Posterior cingulate gyrus (tissue), 11 donors: ENCODE measurements at places on chromosomes 3 and 15.

- DNase-seq, result no peak
Observed at GRCh38 chr3:155676252-155676981, 68.5 kb downstream of the PLCH1 start.

DNA sequence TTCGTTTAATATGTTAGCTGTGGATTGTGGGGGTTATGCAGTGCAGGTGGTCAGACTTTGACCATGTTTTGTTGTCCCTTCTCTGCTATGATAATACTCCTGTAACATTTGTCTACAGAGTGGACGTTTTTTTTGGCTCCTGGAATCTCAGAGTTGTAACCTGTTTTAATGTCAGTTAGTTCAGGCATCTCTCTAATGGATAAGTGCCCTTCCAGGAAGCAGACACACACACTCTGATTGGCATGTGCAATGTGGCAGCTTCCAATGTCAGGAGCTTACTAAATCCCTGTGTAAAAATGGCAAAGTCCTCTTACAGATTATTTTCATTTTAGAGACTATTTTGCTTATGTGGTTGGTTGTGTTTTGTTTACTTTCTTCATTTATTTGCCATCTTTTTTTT is 222.2 kb upstream of the ARPP21 start:
- no peak for DNase-seq

- no peak for DNase-seq
Observed at GRCh38 chr3:183360971-183361624, 67.3 kb downstream of the MCF2L2 start.

- peak; percentile 76 for DNase-seq
Observed at GRCh38 chr3:52019352-52020080, 23.8 kb upstream of the RPL29 start.

DNA sequence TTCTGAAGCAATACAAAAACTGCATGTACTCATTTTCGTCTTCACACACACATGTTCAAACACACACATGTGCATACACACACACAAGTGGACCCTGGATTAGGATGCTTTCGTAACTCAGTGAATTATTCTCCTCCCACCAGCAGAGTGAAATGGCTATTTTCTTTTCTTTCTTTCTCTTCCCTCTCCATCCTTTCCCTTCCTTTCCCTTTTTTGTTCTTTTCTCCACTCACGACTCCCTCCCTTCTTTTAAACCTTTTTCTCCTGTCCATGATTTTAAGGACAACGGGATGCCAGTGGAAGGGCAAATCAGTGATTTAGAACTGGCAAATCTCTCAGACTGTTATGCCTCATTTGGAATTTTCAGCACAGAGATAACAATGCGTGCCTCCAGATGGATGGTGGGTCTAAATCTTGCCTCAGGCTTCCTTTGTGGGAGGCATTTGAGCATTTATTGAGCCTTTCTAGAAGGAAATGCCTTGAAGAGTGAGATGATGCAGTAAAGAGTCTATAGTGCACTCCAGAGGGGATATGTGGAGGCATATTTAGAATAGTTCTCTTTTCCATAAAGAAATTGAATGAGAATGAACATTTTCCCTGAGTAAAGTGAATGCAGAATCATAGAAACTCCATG is 130.4 kb upstream of the SLC7A14 start:
- no peak for DNase-seq

DNA sequence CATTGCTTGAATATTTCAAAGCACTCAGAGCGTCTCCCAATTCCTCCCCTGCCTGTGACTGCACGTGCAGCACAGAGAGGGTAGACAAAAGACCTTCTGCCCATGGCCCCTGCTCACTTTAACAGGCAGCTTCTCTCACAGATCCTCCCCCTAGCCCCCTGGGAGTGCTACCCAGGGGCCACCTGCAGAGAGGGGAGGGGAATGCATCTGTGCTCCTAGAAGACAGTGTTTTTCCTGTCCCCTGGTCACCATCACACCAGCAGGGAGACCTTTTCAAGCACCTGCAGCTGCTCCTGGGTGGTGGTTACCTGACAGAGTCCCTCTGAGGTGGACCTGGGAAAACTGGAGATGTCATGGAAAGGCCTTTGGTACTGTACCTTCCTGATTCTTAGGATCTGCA is 56.7 kb upstream of the PRR23C start:
- DNase-seq, result no peak

- no peak for DNase-seq
Observed at GRCh38 chr3:58613236-58614132, 36.3 kb upstream of the FAM107A start.

DNA sequence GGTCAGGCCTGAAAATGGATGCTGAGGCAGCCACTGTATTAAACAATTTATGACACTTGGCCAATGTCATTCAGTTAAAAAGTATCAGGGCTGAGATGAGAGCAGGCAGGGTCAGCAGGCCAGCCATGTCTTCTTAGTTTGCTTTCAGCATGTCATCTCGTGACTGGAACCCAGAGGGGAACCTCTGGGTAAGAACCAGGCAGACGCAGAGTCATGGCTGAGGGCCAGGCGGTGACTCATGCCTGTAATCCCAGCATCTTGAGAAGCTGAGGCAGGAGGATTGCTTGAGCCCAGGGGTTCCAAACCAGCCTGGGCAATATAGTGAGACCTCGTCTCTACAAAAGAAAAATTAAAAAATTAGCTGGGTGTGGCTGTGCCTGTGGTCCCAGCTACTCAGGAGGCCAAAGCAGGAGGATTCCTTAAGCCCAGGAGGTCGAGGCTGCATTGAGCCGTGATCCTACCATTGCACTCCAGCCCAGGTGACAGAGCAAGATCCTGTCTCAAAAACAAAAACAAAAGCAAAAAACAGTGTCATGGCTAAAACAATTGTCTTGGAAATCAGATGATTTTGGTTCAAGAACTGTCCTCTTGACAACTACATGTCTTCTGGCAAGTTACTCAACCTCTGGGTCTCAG is 11.7 kb downstream of the BCL2L10 start:
- DNase-seq, result no peak
